Erythroblast (primary cell): ENCODE measurements at places on chromosomes 4 and X.

GRCh38 chr4:8005814-8006215, 66.2 kb upstream of the AFAP1 start:
- no peak for DNase-seq

- no peak for DNase-seq
These were observed 145.1 kb downstream of the BTC start for GRCh38 chr4:74649193-74649592.

DNA sequence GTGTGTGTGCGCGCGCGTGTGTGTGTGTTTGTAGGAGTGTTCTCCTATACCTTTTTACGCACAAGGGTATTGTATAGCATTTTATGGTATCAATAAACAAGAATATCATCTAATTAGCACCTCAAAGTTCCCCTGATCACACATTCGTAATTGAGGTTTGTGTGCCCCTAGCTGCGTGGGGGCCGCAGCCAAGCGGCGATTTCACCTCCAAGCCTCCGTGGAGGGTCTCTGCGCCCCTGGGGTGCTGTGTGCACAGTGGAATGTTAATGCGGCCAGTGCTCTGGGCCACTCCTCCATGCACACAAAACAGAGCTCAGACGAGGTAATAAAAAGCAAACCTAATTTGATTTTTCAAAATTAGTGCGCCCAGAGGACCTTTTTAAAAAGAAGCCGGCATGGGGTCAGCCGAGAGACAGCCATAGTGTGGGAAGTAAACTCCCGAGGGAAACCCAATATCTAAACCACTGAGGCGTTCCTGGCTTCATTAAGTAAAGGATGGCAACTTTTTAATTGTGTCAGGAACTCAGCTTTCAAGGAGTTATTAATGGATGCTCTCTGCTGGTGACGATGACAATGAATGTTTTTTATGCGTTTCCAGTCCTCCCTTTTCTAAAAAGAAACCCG, 110.6 kb downstream of the SORCS2 start:
- no peak for DNase-seq

DNA sequence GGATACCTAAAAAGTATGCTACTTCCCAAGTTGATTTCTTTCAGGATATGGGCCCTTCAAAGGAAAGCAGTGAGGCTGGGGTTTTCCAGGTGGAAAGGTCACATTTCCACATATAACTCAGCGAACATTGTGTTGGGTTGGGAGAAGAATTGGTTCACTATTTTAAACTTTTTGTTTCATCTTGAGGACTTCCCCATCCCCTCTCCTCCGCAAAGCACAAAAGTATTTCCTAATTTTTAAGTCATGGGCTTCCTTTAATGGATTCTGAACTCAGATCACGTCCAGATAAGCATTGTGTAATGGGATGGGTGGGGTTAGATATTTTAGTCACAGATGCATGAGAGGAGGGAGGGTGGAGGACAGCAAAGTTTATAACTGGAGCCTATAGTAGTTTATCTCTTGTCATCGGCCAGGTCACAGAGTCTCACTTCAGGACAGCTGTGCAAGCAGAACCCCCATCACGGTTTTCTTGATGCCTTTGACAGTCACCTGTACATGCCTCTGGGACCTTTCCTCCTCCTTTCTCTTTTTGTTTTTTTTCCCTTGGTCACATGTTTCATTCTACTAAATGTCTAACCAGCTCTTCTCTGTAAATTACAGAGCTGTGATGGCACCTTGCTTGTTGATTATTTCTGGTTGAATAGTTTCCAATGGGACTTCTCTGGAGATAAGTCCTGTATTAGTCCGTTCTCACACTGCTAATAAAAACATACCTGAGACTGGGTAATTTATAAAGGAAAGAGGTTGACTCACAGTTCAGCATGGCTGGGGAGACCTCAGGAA, 115.4 kb downstream of the PTTG2 start:
- DNase-seq, result peak; percentile 47

- DNase-seq, result no peak
These were observed 57.0 kb upstream of the PPP2R3B start for GRCh38 chrX:443536-444210.

DNA sequence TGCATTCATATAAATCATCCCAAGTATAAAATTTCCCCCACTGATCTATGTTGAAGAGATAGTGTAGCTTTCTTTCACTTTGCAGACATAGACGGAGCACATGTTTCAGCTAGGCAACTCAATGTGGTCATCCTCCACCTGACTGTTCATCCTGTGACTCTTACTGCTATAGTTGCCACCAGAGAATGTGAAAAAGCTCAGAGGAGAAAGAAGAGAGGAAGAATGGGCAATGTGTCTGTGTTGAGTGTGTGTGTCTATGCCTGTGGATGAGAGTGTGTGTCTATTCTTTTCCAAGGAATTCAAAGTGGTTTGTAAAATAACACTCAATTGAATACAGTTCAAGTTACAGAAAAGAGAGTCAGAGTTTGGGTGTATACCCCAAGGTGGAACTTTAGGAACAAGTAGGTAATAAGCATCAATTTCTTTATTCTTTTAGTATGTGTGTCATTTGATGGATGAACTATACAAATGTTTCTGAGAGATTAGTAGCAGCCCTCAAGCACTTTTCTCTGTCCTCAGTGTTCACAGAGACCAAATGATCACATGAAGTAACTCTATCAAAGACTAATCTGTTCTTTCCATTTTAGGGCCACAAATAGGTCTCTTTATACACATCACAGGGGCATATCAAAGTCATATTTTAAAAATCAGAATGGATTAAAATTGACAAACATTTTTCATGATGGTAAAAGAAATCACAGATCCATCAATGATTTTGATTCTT, 2.3 kb downstream of the SNCA start:
- DNase-seq, result no peak

GRCh38 chrX:40095583-40096394, 2.0 kb downstream of the BCOR start:
- DNase-seq, result peak; percentile 61

- DNase-seq, result no peak
These were observed 91.0 kb downstream of the ARHGAP24 start for GRCh38 chr4:85565761-85566480.

- no peak for DNase-seq
These were observed 291.1 kb downstream of the ARHGAP10 start for GRCh38 chr4:148022975-148023374.

DNA sequence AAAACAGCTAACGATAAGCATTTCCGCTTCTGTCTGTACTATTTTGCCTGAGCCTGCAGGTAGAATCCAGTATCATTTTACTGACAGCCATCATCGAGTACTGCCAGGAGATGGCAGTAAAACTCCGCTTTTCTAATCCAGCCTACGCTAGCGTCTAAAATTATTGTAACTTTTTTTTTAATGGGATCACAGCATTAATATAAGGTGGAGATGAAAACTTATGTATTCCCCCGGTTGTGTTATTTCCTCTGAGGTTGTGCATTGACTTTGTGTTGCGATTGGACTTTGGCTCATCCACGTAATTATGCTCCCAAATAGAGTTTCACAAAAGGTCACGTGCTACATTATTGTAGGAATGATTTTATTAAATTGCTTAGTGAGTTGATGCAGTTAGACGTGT, 248.1 kb downstream of the C4orf33 start:
- DNase-seq, result peak; percentile 1

DNA sequence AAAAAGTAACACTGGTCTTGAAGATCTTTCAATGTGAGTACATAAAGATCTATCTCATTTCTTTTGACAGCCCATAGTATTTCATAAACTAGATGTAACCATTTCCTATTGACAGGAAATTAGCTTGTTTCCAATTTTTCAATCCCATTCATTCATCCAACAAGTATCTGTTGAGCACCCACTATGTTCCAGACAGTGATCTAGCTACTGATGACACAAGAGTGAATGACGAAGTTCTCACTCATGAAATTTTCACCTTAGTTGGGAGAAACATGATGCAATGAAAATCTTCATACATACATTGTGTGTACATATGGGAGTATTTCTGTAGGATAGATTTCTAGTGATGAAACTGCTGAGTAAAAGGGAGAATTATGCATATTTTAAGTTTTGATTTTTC, 1.7 kb downstream of the CD38 start:
- DNase-seq, result no peak

DNA sequence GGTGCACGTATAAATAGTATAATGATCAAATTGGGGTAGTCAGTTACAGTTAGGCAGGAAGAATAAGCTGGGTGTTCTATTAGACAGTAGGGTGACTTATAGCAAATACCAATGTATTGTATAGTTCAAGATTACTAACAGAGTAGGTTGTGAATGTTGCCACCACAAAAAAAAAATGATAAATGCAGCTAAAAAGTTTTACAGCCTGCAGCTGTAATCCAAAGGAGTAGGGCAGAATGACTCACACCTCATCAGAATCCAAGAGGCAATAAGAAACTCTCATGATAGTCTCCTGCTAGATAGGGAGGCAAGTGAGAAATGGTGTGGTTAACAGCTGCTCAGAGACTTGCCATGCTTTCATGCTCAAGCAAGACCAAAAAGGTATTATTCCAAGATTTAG, 19.6 kb upstream of the TCEAL4 start:
- DNase-seq, result no peak

DNA sequence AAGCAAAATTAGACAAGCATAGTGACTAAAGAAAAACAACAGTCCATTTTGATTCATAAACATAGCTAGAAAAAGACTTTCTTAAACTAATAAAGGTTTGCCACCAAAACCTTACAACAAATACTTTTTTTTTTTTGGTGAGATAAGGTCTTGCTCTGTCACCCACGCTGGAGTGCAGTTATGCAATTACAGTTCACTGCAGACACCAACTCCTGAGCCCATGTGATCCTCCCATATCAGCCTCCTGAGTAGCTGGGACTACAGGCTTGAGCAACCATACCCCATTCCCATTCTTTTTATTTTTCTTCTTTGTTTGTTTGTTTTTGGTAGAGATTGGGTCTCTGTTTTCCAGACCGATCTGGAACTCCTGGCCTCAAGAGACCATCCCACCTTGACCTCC, 247.2 kb upstream of the ADGRL3 start:
- no peak for DNase-seq

GRCh38 chrX:2252331-2253065, 248.3 kb downstream of the DHRSX start:
- no peak for DNase-seq

DNA sequence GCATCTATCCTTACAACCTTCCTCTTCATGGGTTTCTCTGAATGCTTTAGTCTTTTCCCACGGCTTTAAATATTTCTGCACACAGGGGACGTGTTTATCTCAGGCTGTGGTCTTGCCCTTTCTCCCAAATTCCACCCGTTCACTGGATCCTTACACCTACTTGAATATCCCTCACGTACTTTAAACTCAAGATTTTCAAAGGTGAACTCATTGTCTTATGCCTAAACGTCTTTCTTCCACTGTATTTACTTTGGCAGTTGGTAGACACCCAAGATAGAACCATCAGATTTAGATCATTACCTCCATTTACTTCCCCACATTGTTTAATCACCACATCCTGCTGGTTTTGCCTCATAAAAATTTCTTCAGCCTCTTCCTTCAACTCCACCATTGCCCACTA, 269.2 kb downstream of the CBLL2 start:
- DNase-seq, result no peak

DNA sequence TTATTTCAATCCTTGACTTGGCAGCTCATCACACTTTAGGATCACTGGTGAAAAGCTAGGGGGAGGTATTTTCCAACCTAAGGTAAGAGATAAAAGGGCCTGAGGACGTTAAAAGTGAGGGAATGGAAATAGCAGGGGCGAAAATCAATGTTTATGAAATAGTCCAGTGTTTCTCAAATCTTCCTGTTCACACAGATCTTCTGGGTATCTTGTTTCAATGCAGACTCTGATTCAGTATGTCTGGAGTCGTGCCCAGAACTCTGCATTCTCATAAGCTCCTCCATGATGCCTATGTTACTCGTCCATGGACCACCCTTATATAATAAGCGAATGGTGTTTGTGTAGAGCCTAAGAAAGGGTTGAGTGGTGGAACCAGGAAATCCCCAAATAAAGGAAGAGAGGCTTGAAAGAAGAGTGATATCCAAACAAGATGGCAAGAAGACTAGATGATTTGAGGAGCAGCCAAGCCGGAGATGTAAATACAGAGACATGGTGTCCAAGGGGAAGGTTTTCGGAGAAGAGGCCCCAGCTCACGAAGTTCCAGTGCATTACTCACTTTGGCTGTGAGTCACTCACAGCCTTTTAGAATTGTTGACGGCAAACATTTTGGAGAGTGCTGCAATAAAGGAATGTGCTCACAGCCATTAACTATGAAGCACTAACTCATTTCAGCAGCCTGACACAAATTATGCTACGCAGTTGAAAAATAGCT, 215.6 kb upstream of the PPARGC1A start:
- no peak for DNase-seq
